Naive thymus-derived CD8-positive, alpha-beta T cell (primary cell): ENCODE measurements at places on chromosomes 2 and 18.

DNA sequence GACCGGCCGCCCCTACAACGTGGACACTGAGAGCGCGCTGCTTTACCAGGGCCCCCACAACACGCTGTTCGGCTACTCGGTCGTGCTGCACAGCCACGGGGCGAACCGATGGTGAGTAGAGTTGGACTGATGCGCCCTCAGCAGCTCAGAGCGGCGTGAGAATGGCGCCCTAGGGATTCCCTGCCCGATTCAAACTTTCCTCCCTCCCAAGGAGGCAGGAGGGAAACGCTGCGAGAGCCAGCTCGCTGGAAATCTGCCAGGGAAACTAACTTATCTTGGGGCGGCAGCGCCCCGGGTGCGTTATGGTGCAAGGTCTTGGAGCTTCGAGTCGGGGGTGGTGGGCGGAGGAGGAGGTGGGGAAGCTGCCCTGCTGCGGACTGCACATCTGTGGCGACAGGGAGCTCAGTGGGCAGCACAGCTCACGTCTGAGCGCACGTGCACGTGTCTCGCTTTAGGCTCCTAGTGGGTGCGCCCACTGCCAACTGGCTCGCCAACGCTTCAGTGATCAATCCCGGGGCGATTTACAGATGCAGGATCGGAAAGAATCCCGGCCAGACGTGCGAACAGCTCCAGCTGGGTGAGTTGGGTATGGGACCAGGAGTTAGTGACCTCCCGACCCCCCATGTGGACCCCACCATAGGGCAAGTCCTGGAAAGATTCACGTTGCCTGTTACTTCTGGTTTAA is 697 bp downstream of the ITGA4 start:
- peaks cover 46% of the 10 kb centered on the region for H3K4me1 ChIP-seq
- H3K27ac ChIP-seq: peak overlapping the region; percentile 96
- H3K4me3 ChIP-seq: peak overlapping the region; percentile 97
- DNase-seq: peak; percentile 52
- peaks cover 2% of the 10 kb centered on the region for H3K36me3 ChIP-seq
- H3K27me3 ChIP-seq: no peaks in the 10 kb centered on the region

DNA sequence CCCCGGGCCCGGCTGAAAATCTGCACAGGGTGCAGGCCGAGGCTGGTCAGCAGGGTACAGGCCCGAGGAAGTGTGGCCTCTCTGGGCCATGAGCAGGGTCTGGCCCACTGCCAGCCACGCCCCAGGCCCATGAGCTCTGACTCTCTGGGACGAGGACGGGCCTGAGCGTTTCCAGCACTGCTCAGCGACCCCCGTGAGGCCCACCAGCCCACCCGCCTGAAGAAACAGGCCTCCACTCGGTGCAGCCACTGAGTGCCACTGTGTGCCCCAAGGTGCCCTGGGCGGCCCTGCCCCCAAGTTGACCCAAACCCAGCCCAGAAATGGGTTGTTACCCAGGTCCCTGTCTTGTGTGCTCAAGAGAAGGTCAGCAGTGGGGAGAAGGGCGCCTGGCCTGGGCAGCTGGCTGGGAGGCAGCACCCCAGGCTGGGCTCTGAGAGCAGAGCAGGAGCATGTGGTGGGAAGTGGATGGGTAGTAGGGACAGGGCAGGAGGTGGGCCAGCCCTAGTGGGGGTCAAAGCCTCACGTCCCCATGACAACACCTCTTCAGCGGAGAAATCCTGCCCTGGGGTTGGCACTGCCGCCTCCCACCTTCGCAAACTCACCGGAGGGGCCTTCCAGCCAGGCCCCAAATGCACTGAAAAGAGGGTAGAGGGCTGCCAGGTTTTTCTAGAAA is 2.1 kb upstream of the SNED1 start:
- H3K4me3 ChIP-seq: peak overlapping the region; percentile 8
- H3K36me3 ChIP-seq: no peaks in the 10 kb centered on the region
- peaks cover 14% of the 10 kb centered on the region for H3K4me1 ChIP-seq

DNA sequence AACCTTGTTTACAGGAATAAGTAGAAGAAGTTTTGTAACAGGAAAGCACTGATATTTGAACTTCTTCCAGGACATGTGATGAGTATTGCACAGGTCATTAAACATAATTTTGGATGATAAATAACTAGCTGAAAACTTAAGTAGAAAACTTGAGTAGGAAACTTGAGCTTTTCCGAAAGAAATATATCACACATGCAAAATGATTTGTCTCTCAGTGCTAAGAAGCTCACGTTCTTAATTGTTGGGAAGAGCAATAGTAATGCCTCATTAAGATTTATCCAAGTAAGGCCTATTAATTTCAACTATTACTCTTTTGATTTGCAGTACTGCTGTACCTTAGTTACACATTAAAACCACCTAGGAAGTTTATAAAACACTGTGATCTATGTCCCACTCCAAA is 1921.9 kb upstream of the LRRTM1 start:
- no peaks in the 10 kb centered on the region for H3K4me1 ChIP-seq
- H3K36me3 ChIP-seq: no peaks in the 10 kb centered on the region
- no peak for DNase-seq
- no peaks in the 10 kb centered on the region for H3K27me3 ChIP-seq
- no peak overlapping the region for H3K4me3 ChIP-seq

DNA sequence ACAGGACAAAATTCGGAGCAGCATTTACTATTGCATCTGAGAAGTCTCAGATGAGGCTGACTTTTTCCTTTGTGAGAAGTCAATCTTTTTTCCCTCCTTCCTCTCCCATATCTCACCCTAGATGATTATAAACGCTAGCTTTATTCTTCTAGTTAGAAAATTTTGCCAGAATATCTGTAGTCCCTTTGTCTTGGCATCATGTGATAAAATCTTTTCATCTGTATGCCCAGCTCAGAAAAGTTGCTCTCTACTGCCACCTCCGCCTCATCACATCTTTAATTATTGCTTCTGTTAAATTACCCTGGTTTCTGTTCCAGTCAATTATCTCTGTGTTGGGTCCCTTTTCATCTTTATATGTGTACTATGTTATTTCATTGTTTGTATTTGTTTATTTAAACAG is 210.8 kb upstream of the SLC35G4 start:
- no peak for DNase-seq
- H3K27me3 ChIP-seq: no peaks in the 10 kb centered on the region
- no peak overlapping the region for H3K27ac ChIP-seq
- no peak overlapping the region for H3K4me3 ChIP-seq
- H3K4me1 ChIP-seq: no peaks in the 10 kb centered on the region

GRCh38 chr2:25690058-25690457 is 16.7 kb upstream of the DTNB start:
- H3K4me3 ChIP-seq: no peak overlapping the region
- no peaks in the 10 kb centered on the region for H3K36me3 ChIP-seq
- no peaks in the 10 kb centered on the region for H3K27me3 ChIP-seq
- no peak for DNase-seq
- no peak overlapping the region for H3K27ac ChIP-seq

DNA sequence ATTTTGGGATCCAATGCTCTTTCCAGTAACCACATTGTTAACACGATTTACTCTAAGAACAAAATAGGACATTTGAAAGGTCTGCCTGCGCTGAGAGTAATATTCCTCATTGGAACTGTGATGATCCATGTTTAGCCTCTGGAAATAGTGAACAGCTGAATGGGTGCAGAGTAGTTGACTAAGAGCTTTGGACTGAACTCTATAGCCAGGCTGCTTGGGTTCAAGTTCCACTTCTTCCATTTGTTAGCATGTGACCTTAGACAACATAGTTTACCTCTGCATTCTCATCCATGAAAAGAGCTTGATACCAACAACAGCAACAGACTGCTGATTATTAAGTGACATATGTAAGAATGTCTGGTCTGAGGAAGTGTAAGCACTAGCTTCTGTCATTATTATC is 128.3 kb upstream of the MMADHC start:
- DNase-seq: no peak
- no peaks in the 10 kb centered on the region for H3K27me3 ChIP-seq
- no peaks in the 10 kb centered on the region for H3K36me3 ChIP-seq
- no peaks in the 10 kb centered on the region for H3K4me1 ChIP-seq
- H3K4me3 ChIP-seq: no peak overlapping the region

GRCh38 chr2:53786352-53786704 is 425 bp downstream of the ASB3 start:
- no peaks in the 10 kb centered on the region for H3K27me3 ChIP-seq
- DNase-seq: peak; percentile 8
- peaks cover 2% of the 10 kb centered on the region for H3K36me3 ChIP-seq
- peak overlapping the region; percentile 99 for H3K4me3 ChIP-seq

- H3K27me3 ChIP-seq: peaks cover 48% of the 10 kb centered on the region
- H3K36me3 ChIP-seq: no peaks in the 10 kb centered on the region
- no peak overlapping the region for H3K27ac ChIP-seq
- no peak for DNase-seq
- no peak overlapping the region for H3K4me3 ChIP-seq
Observed at GRCh38 chr18:59232309-59233016, 12.5 kb downstream of the GRP start.

- H3K27ac ChIP-seq: no peak overlapping the region
- peaks cover 9% of the 10 kb centered on the region for H3K4me1 ChIP-seq
- H3K4me3 ChIP-seq: peak overlapping the region; percentile 61
- peaks cover 2% of the 10 kb centered on the region for H3K36me3 ChIP-seq
Observed at GRCh38 chr2:172734711-172735581, 699 bp upstream of the RAPGEF4 start.

- H3K27ac ChIP-seq: no peak overlapping the region
- peaks cover 4% of the 10 kb centered on the region for H3K4me1 ChIP-seq
- peaks cover 8% of the 10 kb centered on the region for H3K27me3 ChIP-seq
- no peaks in the 10 kb centered on the region for H3K36me3 ChIP-seq
- no peak for DNase-seq
- no peak overlapping the region for H3K4me3 ChIP-seq
Observed at GRCh38 chr2:8421658-8422449, 260.0 kb upstream of the ID2 start.

GRCh38 chr18:48975817-48976649 is 25.3 kb upstream of the SMAD7 start:
- H3K27me3 ChIP-seq: peaks cover 38% of the 10 kb centered on the region
- DNase-seq: peak; percentile 35
- H3K4me3 ChIP-seq: peak overlapping the region; percentile 77
- no peak overlapping the region for H3K27ac ChIP-seq

DNA sequence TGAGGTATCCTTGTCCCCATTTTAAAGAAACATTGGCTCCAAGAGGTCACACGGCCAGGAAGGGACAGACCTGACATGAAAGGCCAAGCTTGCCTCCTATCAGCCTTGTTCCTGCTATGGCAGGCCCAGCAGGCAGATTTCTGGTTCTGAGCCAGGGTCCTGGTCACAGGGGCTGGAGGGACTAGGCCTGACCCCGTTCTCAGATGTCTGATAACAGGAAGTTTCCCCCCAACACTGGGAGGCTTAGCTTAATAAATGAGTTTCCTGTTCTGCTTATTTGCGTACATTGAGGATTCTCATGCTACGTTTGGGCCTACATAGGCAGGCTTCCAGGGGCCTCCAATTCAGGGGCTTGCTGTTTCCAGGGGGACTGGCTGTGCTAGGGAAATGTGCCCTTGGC is 107.8 kb upstream of the LTBP1 start:
- no peak overlapping the region for H3K4me3 ChIP-seq
- no peaks in the 10 kb centered on the region for H3K27me3 ChIP-seq
- no peaks in the 10 kb centered on the region for H3K36me3 ChIP-seq
- no peak overlapping the region for H3K27ac ChIP-seq
- no peak for DNase-seq

DNA sequence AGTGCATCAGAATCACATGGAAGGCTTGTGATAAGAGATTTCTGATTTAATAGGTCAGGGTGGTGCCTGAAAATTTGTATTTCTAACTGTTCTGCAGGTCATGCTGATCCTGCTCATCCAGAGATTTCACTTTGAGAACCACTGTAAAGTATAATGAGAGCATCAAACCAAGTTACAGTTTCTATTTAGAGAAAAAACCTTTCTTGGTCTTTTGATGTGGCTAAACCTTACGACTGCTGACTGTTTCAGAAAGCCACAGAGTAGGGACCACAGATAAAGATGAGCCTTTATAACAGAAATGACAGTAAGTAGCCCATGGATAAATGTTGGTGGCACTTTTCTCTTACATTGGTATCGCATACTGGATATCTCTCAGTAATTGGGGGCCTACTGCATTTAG is 109.4 kb upstream of the FANCL start:
- no peak overlapping the region for H3K27ac ChIP-seq
- H3K27me3 ChIP-seq: no peaks in the 10 kb centered on the region
- peaks cover 2% of the 10 kb centered on the region for H3K4me1 ChIP-seq

- no peaks in the 10 kb centered on the region for H3K36me3 ChIP-seq
- no peak overlapping the region for H3K27ac ChIP-seq
- peaks cover 4% of the 10 kb centered on the region for H3K27me3 ChIP-seq
- no peak overlapping the region for H3K4me3 ChIP-seq
- DNase-seq: no peak
Observed at GRCh38 chr18:34729264-34729663, 19.2 kb downstream of the DTNA start.

DNA sequence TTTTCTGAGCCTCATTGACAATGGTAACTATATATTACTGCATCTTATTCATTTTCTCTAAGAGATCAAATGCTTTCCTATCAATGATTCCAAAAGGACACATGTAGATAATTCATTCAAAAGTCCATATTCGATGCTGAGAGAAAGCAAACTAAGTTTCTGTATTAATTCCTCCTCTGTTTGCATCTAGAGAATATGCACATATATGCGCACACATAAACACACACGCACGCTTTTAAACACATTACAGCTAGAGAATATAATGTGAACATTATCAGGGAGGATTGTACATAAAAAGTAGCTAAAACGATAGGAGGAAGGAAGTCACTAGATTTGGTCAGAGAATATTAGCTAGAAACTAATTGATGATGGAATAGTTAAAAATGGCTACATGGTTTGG is 379.0 kb upstream of the NETO1 start:
- no peak overlapping the region for H3K27ac ChIP-seq
- no peaks in the 10 kb centered on the region for H3K27me3 ChIP-seq
- H3K36me3 ChIP-seq: peaks cover under 1% of the 10 kb centered on the region

- peaks cover 19% of the 10 kb centered on the region for H3K4me1 ChIP-seq
- H3K27me3 ChIP-seq: no peaks in the 10 kb centered on the region
- peak; percentile 31 for DNase-seq
- no peak overlapping the region for H3K27ac ChIP-seq
- H3K36me3 ChIP-seq: peaks cover 2% of the 10 kb centered on the region
- no peak overlapping the region for H3K4me3 ChIP-seq
Observed at GRCh38 chr2:86020984-86021383, 84.7 kb downstream of the POLR1A start.

DNA sequence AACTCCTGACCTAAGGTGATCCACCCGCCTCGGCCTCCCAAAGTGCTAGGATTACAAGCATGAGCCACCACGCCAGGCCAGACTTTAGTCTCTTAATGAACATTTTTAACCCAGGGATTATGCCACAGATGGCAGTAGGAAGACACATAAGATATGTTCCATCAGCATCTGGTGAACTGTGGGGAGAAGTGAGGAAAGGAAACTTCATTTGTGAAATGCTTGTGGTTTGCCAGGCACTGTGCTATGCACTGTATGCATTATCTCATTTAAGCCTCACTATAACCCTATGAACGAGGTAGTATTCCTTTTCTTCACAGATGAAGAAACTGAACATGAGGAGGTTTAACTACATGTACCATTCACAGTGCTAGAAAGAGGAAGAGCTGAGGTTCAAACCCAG is 29.3 kb downstream of the PTRHD1 start:
- peaks cover 7% of the 10 kb centered on the region for H3K4me1 ChIP-seq
- DNase-seq: no peak
- no peaks in the 10 kb centered on the region for H3K36me3 ChIP-seq

- peaks cover 7% of the 10 kb centered on the region for H3K27me3 ChIP-seq
- no peaks in the 10 kb centered on the region for H3K36me3 ChIP-seq
- H3K4me3 ChIP-seq: no peak overlapping the region
- DNase-seq: no peak
- no peak overlapping the region for H3K27ac ChIP-seq
Observed at GRCh38 chr2:16725549-16725948, 59.9 kb upstream of the CYRIA start.

GRCh38 chr18:3066341-3067110 is 53.6 kb upstream of the LPIN2 start:
- no peak for DNase-seq
- H3K27me3 ChIP-seq: no peaks in the 10 kb centered on the region
- H3K4me1 ChIP-seq: peaks cover 29% of the 10 kb centered on the region
- peak overlapping the region; percentile 56 for H3K27ac ChIP-seq
- no peak overlapping the region for H3K4me3 ChIP-seq
- H3K36me3 ChIP-seq: peaks cover 6% of the 10 kb centered on the region
